ENCODE measurements at places on chromosomes 16 and 17.
A peak's percentile ranks its signal among the peaks of the same experiment; 100 is the strongest.

- no peak for DNase-seq
Measured at GRCh38 chr17:58759522-58759921, 3.9 kb downstream of the PPM1E start.

DNA sequence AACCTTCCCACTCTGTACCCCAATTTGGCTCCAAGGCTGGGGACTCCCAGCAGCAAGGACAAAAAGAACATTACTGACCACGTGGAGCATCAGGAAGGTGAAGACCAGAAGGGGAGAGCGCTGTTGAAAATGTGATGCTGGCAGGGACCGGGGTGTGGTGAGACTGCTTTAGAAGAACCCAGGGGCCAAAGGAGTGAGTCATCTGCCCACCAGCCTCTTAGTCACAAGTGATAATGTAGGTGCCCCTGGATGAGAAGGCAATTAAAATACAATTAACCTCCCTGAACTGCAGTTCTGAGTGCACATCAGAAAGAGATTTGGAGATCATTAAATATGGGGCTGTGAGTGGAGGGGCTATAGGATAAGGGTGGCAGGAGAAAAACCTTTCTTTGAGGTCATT, 366.6 kb upstream of the CCL2 start:
- no peak for DNase-seq

- peak; percentile 86 for DNase-seq
Measured at GRCh38 chr17:17812211-17813054, 24.4 kb downstream of the SREBF1 start.

DNA sequence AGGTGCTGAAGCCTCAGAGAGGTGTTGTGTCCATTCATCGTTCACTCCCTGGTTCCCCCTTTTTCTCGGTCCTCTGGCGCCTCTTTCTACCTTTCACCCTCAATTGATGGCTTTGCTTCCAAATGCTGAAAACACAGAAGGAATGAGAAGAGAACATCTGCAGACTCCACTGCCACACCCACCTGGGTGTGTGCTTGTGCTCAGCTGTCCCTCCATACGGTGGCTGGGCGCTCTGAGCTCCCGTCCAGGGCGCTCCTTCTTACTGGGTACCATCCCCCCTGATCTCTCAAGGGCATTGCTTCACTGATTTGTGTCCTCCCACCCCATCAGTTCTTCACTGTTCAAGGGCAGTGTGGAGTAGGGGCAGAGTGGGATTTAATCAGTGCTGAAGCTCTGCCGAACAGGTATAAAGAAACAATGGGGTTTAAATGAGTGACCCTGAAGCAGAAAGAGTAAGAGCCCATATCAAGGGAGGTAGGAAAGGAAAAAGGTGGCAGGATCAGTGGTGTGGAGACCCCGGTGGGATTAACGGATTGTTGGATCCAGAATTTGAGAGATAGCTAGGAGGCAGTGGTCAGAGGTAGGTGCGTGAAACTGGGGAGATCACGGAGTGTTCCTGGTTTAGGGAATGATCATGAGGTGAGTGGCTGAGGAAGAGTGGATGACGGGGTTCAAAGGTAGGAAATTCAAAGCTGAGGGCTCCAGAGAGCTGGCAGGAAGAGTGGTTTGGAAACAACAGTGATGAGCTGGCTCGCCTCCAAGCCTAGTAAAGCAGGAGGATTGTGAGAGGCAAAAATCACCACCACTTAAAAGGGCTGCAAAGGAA, 40.8 kb downstream of the MRTFB start:
- no peak for DNase-seq

- DNase-seq: no peak
Measured at GRCh38 chr16:710500-711075, 4.3 kb upstream of the METRN start.

GRCh38 chr16:57758331-57759117, 23.0 kb downstream of the KATNB1 start:
- DNase-seq: no peak

GRCh38 chr17:79156463-79157095, 82.0 kb downstream of the ENGASE start:
- no peak for DNase-seq

GRCh38 chr17:74532115-74532514, 840 bp upstream of the CD300LB start:
- no peak for DNase-seq

GRCh38 chr16:57306676-57307341, 22.3 kb upstream of the PLLP start:
- no peak for DNase-seq

DNA sequence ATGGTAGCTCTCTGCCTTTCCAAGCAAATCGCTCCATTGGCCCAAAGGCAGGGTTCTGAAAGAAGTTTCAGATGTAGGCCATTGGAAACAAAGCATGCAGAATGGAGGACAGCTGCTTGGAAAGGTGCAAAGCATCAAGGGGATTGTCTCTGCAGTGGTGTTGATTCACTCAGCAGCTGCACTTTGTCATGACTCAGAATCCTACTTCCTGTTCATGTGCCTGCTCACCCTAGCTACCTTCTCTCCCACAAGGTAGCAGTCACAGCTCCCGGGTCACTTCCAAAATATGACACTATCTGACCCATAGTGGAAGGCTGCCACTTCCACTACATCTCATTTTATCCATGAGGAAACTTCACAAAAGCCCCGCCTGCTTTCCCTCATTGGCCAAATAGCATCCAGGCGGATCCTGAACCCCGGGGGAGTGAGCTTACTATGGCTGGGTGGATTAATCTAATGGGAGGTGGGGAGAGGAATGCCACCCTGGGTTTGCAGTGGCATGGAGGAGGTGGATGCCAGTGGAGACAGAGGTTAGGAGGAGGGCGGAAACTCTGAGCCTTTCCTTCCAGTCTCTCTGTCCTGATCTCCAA, 74.7 kb upstream of the NKD1 start:
- DNase-seq: no peak

DNA sequence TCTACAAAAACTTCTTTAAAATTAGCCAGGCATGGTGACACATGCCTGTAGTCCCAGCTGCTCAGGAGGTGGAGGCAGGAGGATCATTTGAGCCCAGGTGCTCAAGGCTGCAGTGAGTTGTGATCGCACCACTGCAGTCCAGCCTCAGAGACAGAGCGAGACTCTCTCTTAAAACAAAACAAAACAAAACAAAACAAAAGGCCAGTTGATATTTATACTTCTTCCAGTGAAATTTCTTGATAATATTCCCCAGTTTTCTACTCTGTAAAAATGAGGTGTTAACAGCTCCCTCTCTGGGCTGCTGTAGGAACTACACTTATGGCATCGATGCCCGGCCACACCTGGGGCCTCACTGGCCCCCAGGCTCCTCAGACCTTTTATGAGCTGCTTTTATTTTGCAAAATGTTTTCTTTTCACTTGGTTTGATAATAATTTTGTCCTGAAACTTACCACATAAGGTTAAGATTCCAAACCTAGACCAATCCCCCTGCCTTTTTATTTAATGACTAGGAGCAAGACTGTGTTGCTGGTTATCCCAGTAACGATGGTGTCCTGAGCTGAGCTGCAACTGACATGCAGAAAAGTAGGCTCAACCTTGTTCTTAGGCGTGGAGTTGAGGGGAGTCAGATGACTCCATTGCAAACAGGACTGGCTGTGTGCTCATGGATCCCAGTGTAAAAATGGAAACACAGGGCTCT, 17.6 kb downstream of the MAPK8IP3 start:
- DNase-seq: peak; percentile 32

DNA sequence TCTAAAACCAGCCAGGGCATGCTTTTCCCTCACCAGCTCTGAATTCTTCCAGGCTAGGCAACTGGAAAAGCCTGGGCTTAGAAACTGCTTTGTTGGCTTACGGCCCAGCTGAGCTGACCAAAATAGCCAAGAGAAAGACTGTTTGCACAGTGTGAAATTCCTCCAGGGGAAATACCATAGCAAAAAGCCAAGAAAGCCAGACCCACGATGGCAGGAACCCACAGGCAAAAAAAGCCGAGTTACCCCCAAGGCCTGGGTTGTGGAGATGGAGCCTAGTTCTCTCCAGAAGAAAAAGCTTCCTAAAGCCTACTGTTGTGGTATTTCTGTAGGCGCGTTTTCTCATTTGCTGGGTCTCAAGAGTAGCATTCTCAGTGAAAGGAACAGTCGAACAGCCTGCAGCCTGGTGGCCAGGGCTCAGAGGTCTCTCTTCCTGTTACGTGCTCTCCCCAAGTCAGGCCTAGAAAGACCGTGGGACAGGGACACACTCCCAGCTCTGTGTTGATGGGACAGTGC, 9.2 kb downstream of the SP2 start:
- DNase-seq: no peak

GRCh38 chr17:2855063-2855600, 58.9 kb downstream of the RAP1GAP2 start:
- DNase-seq: no peak

- no peak for DNase-seq
Measured at GRCh38 chr17:29042026-29042678, 789 bp upstream of the PIPOX start.

GRCh38 chr16:70331588-70332358, 14.9 kb upstream of the DDX19A start:
- DNase-seq: no peak

DNA sequence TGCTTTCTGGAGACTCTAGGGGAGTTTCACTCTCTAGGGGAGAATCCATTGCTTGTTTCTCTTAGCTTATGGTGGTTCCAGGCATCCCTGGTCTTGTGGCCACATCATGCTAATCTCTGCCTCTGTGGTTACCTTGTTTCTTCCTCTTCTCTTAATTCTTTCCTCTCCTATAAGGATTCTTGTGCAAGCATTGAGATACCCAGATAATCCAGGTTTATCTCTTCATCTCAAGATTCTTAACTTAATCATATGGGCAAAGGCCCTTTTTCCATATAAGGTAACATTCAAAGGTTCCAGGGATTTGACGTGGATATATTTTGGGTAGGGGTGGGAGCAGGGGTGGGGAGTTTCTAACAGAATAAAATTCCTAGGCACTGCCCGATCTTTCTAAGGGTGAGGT, 32.6 kb downstream of the FAM20A start:
- DNase-seq: no peak

GRCh38 chr17:65121368-65121767, 15.8 kb upstream of the RGS9 start:
- DNase-seq: no peak

- DNase-seq: no peak
Measured at GRCh38 chr16:55308973-55309372, 15.0 kb upstream of the IRX6 start.

GRCh38 chr16:15704545-15704987, 54.5 kb downstream of the NDE1 start:
- peak; percentile 89 for DNase-seq

DNA sequence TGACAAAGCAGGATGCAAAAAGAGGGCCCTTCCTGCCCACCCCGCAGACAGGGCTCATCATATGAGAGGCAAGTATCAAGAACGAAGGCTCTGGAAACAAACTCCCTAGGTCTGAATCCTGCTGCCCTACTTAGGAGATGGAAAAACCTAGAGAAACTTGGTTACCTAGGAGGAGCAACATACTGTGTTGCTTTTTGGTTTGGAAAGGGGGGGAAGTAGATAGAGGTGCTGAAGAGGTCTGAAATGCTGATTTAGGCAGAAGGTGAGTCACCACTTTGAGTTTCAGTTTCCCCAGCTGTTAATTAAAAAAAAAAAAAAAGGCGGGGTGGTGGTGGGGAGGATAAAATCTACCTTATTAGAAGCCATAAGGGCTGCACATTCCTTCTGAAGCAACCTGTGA, 1.5 kb downstream of the N4BP1 start:
- DNase-seq: no peak

DNA sequence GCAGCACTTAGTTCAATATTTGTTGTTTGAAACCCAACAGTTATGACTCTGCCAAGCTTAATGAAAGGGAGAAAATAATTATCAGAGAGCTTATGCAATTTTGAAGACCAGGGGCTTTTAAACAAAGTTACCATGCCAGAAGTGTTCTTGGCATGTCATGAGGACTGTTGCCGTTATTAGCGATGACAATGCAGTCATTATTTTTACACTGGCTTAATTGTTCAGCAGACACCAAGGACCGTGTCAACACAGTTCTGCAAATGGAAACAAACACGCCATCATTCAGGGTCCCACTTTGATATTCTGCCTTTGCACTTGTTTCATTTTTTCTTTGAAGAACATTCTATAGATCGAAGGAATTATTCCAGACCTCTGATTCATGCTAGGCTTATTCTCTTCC, 518.5 kb downstream of the CDH13 start:
- no peak for DNase-seq

DNA sequence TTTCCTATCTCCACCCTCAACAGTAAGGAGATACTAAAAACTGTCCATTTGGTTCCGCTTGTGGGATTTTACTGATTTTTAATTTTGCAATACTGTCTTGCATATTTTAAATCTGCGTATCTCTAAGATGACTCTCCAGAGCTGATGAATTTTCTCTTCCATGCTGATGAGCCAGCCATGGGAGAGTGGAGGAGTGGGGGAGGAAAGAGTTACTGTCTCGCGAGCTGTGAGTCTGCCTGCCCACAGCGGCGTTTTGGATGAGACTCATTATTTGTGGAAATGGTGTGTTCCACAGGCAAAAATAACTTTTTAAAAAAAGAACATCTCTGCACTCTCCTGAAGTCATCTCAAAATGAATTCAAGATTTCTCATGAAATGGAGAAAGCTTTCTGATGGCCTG, 34.6 kb upstream of the MYOCD start:
- DNase-seq: no peak

DNA sequence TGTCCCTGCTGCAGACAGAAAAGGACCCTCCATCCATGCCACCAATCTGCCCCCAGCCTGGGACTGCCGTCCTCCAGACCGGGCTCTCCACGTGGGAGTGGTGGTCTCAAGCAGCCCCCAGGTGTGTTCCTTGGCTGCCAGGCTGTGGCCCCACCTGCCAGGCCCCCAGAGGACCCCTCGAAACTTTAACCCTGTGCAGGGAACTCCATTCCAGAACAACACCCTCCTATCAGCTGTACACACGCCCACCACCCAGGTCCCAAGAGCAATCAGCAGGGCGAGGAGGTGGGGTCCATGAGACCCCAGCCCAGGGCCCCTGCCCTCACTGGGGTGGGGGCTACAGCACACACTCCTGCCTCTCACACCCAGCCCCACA, 1.4 kb downstream of the PYCR1 start:
- DNase-seq: no peak

DNA sequence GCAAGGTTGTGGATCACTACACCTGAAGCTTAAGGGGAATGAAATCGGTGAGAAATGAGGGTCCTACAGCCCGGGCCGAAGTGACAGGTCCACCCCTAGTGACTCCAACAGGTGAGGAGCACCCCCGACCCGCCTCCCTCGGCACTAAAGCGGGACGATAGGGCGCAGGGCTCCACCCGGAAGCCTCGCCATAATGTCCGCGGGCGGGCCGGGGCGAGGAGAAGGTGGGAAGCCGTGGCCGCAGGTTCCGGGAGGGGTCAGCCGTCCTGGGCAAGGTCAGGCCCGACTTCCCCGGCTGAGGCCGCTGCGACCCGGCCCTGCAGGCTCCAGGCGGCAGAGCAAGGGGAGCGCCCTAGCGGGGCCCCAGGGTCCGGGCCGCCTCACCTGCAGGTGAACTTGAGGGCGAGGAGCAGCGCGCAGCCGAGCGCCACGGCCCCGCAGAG, 543 bp downstream of the TXNDC11 start:
- no peak for DNase-seq

- no peak for DNase-seq
Measured at GRCh38 chr17:57045868-57046704, 39.0 kb upstream of the AKAP1 start.

GRCh38 chr16:82864332-82865040, 237.7 kb downstream of the CDH13 start:
- DNase-seq: no peak
